IPS-NIHi11 (cell line): ENCODE measurements at places on chromosomes 13 and 19.

GRCh38 chr13:110509971-110510786 is 51.3 kb downstream of the RAB20 start:
- no peak for DNase-seq

DNA sequence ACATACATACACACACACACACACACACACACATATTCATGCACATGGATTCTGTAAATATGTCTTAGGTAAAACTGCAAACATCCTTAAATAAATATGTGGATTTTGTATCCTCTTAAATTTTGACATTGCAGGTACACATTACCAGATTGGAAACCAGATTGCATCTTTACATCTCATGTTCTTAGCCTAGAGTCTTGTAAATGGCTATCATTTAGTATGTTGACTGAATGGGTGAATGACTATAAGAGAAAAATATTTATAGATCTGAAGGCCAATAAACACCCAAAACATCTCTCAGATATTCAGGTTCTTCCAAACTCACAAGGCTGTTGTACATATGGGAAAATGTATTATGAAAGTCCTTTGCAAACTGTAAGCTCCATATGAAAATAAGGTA is 104.3 kb downstream of the STARD13 start:
- no peak for DNase-seq

DNA sequence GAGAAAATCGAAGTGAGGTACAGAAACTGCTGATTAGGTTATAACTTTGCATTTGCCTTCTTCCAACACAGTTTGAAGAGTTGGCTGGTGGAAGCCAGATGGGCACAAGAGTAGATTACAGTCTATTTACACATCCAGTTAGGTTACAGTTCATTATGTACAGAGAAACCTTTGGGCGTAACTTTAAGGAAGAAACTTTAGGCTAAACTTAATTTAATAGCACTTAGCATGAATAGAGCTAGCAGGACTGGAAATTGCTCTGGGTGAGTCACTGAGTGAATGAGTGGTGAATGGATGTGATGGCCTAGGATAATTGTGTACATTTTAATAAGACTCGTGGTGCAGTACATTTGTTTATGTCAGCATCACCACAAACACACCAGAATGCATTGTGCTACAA is 62.9 kb upstream of the KLHL1 start:
- DNase-seq: no peak

DNA sequence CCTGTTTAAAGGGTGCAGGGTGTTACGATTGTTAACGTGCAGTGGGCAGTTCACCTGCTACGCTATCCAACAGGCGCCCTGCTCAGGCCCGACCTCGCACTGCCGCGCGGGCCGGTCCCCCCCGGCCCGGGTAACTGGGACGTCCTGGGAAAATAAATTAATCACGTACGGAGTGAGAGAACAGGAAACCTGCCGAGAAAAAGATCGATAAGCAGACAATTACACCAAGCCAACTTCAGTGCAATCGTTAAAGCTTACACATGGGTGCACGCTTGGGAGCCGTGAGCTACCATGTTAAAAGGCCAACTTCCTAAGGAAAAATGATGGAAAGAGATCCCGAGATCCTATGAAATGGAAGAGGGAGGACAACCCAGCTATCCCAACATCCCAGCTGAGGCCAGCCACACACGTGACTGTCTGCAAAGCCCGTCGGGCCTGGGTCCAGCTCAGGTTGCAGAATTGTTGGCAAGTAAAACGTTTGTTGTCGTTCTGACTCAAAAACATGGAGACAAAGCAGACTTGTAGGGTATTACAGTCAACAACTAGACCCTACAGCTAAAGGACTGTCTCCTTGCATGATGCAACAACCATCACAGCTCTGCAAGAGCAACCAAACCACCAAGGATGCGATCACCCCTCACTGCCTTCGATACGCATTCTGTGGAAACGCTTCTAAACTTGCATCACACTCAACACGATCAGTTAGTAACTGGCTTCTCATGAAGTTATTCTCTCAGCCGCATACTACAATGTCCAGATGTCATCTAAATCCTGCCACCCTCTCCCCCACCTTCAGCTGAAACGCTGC is 741 bp upstream of the TUBGCP3 start:
- peak; percentile 35 for DNase-seq

DNA sequence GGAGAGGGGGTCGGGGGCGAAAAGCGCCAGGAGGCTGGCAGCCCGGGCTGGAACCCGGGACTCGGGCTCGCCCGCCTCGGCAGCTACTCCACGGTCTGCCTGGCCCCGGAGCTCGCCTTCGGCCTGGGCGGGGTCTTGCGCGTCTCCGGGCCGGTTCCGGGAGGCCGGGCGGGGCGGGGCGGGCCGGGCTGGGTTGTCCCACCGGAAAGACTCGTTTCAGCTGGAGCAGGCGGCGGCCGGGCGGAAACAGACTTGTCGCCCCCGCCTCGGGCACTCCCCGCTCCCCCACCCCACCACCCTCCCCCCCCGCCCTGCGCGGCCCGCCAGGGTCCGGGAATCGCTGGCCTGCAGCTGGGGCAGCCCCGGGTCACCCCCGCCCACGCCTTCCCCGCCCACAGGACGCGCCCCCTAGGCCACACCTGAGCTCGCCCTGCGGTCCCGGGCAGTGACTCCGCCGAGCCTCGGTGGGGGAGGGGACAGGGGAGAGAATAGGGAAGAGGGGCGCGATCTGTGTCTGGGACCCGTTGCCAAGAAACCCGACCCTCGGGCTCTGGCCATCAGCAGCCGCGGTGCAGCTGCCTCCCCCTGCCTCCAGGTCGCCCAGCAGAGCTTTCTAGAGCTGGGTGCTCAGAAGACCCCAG is 109.4 kb downstream of the KCTD15 start:
- DNase-seq: peak; percentile 83

- DNase-seq: peak; percentile 82
These were observed 153.9 kb downstream of the TEX29 start for GRCh38 chr13:111474136-111475002.

GRCh38 chr13:71309905-71310304 is 557.1 kb downstream of the DACH1 start:
- no peak for DNase-seq

GRCh38 chr13:99276706-99277105 is 18.5 kb upstream of the GPR18 start:
- no peak for DNase-seq

DNA sequence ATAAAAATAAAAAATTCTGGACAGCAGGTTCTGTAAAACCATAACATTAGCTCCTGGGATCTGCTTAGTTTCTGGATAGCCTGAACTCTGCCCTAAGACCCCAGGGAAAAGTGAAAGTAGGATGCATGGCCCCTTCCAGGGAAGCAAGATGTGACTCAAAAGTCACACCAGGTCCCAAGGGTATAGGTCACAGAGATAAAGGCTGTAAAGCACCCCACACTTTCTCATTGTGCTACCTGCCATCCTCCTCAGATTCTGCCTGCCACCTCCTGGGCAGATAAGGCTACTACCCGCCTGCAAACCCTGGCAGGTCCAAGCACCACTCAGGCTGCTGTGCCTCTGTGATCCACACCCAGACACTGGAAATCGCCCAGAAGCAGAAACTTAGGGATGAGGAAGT is 20.6 kb downstream of the FFAR2 start:
- peak; percentile 67 for DNase-seq

DNA sequence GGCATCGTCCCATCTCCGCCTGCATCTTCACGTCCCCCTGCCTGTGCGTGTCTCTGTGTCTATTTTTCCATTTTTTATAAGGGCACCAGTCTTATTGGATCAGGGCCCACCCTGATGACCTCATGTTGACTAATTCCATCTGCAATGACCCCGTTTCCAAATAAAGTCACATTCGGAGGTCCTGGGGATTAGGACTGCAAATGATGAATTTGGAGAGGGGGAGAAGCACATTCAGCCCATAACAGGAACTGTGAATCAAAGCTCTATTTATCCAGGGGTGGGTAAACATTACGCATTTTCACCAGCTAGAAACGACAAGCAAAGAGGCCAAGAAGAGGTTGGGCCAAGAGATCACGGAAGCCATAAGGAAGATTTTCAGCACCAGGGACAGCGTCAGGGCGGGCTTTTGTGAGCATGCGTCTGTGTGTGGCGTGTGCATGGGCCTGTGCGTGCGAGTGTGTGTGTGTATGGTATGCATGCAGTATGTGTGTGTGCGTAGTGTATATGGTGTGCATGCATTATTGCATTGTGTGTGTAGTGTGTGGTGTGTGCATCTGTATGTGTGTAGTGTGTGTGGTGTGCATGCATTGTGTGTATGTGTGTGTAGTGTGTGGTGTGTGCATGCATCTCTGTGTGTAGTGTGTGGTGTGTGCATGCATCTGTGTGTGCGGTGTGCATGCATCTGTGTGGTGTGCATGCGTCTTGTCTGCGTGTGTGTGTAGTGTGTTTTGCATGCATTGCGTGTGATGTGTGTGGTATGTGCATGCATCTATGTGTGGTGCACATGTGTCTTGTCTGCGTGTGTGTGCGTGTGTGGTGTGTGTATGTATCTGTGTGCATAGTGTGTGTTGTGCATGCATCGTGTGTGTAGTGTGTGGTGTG is 19.6 kb downstream of the CELF5 start:
- DNase-seq: peak; percentile 71

GRCh38 chr13:36606060-36606459 is 67.8 kb upstream of the SERTM1 start:
- peak; percentile 11 for DNase-seq

DNA sequence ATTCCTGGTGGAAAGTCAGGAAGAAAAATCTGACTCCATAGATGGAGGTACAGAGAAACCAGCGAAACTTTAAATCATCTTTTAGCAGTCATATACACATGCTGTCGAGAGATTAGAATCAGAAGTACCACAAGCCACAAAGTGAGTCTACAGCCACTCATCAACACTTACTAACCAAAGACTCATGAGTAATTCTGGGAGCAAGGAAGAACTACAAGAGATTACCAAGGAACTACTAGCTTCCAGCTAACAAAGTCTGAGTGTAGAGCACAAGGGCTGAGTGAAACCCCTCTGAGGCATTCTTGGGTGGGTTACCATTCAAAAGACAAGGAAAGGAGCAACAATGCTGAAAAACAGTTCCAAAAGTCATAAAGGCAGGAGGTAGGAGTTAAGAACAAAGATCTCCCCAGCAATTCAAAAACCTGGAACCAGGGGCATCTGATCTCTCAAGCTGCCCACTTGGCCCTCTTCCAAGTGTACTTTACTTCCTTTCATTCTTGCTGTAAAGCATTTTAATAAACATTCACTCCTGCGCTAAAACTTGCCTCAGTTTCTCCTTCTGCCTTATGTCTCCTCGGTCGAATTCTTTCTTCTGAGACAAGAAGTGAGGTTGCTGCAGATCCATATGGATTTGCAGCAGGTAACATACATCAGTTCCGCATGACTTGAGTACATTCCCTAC is 13.0 kb downstream of the RBM26 start:
- no peak for DNase-seq

DNA sequence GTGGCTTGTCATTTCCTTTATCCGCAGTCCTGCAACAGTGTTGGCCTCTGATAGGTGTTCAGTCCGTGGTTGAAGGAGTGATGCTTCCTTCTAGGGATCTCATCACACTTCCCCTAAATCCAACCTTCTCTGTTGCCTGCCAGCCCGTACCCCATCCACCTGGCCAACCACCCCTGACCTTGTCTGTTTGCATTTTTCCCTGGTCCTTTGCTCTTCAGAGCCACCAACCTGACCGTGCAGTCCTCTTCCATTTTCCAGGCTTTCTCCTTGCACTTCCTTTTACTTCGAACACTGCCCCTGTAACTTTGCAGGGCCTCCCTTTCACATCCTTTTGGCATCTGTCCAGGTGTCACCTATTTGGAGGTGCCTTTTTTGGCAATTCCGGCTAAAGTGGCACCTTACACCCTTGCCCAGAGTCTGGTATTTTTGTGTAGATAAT is 696 bp downstream of the ZNF460 start:
- no peak for DNase-seq
